ENCODE measurements at places on chromosomes 16 and 17.

GRCh38 chr17:36768394-36768793 lies 167.0 kb downstream of the MRM1 start:
- DNase-seq: no peak

GRCh38 chr17:7729816-7730215 lies 12.3 kb downstream of the DNAH2 start:
- no peak for DNase-seq

- DNase-seq: no peak
Measured at GRCh38 chr16:61721544-61721943, 314.7 kb downstream of the CDH8 start.

DNA sequence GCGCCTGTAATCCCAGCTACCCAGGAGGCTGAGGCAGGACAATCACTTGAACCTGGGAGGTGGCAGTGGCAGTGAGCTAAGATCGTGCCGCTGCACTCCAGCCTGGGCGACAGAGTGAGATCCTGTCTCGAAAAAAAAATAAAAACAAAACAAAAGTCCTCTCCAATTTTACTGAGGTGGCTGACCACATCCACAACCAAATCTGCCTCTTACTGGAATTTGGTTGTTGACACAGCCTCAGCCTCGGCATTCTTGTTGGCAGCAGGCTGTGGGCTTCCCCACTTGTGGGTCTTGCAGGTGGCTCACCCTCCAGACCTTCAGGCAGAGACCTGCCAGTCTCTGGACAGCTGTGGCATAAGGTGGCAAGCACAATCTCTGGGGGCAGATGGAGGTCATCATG lies 15.6 kb downstream of the B4GALNT2 start:
- no peak for DNase-seq

DNA sequence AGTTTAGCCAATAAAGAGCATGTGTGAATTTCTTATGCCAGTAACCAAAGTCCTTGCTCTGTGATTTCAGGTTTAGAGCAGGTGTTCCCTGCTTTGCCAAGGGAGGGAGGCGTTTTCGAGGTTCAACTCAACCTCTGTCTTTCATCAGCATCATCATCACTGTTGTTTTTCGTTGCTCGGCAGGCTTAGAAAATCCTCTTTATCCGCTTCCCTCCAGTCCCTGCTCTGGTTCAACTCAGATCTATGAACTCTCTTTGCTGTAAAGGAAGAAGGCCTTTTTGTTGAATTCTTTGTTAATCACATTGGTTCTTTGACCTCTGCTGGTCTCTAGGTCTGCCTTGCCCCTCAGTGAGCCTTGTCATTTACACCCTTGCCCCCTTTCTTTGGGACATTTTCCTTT lies 243.9 kb upstream of the RBFOX1 start:
- no peak for DNase-seq

- DNase-seq: peak; percentile 65
Measured at GRCh38 chr17:2050300-2051060, 4.4 kb upstream of the HIC1 start.

DNA sequence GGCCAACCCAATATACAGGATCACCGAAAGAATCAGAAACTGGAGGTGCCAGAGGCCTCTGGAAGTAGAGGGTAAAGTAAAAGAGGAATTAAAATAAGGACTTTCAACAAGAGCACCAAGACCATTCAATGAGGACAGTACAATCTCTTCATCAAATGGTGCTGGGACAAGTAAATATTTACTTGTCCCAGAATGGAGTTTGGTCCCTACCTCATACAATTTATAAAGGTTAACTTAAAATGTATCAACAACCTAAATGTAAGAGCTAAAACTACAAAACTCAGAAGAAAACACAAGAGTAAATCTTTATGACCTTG lies 56.5 kb downstream of the USP31 start:
- DNase-seq: no peak

DNA sequence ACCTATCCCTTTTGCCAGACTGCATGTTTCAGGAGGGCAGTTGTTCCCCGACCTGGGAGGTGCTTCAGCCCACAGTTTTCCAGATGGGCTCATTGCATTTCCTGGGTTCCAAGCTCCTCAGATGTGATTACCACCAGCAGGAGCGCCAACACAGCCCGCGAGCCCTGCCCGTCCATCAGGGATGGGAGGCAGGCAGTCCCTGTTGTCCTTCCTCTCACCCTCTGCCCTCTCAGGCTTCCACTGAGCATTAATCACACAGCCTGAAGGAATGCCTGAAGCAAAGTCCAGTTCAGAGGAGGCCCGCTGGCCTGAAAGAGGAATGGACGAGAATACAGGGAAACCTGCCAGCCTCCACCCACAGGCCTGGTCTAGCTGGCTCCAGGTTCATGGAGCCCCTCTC lies 256.3 kb upstream of the SDK2 start:
- no peak for DNase-seq

DNA sequence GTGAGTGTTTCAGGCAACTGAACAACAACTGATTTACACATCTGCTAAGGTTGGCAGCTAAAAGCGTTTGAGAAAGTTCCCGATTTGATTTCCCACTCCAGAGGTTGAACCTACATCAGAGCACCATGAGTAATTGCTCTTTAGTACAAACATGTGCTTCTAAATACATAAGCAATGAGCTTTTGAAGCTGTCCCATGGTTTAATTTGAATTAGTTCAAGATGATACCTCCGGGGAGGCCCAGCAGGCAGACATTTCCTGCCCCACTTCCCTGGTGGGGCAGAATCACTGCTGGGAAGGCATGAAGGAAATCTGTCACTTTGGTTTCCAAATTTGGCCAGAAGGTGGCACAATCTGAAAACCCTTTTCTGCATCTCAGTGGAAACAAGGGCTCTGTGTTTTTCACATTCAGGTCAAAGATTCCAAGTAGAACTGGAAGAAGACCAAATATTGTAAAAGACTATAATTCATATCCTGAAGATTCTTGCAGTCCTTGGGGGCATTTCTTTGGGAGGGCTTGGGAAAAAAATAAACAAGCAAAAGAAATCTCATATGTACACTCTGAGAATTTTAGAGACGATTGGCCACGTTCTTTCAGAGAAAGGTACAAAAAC lies 176.2 kb upstream of the FAM20A start:
- DNase-seq: no peak

- no peak for DNase-seq
Measured at GRCh38 chr17:5506307-5506706, 19.9 kb downstream of the MIS12 start.

GRCh38 chr16:22762486-22762885 lies 51.5 kb upstream of the HS3ST2 start:
- DNase-seq: no peak

DNA sequence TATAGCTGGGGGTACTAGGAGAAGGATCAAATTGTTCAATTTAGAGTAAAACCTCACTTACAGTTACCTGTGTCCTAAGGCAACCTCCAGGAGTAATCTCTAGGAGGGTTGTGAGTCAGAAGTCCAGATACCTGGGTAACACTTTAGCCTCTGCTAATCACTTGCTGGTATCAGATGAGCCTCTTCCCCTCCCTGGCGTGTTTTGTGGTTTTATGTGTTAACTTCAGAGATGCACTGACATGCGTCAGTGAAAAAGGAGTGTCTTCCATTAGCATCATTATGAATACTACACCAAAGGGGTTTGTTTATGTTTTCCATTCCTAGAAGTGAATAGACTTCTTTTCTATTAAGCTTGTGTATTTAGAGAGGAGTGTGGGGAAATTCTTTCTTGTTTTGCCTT lies 208.2 kb downstream of the FTO start:
- DNase-seq: no peak

DNA sequence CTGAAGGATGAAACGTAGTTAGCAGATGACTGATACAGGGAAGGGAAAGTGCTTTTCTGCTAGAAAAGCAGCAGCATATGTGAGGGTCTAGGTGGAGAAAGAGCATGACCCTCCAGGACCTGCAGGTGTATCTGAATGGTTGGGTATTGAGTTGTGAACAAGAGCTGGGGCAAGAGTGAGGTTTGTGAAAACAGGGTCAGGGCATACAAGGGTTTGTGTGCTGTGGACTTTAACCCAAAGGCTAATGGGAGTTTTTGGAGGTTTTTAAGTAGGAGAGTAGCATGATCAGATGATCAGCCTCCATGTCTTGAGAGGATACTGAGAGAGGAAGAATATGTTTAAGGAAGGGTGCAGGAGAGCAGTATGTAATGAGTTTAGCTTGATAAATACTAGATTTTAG lies 6.1 kb upstream of the CMTM1 start:
- no peak for DNase-seq

GRCh38 chr17:36885771-36886377 lies 51.4 kb upstream of the LHX1 start:
- DNase-seq: no peak

DNA sequence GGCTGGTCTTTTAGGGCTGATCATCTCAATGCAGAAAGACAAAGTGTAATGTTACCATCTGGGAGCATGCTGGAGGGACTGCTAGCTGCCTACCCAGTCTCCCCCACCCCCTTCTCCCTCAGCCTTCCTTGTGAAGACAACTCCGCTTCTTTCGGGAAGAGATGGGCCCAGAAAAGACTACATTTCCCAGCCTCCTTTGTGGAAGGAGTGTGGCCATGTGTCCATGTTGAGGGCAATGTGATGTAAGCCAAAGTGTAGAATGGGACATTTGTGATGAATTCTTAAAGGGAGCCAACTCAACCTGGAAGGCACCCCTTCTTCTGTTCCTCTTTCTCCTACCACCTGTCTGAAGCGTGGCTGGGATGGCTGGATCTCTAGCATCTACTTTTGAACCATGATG lies 16.3 kb downstream of the ABCC12 start:
- no peak for DNase-seq

DNA sequence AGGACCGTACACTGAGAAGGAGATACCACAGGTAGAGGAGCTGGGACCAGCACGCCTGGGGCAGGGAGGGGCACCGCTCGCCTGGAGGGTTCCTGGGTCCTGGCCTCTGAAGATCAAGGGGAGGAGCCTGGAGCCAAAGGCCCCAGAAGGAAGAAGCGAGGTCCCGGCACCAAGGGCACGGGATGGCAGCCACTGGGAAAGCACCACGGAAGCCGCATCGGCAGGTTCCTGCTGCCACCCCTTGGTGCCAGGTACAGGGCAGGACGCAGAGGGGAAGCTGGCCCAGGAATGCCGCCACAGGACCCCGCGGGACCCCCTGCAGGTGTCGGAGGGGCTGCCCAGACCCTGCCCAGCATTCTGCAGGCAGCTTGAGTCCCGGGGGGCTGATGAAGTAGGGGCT lies 42.5 kb upstream of the CBFA2T3 start:
- no peak for DNase-seq

DNA sequence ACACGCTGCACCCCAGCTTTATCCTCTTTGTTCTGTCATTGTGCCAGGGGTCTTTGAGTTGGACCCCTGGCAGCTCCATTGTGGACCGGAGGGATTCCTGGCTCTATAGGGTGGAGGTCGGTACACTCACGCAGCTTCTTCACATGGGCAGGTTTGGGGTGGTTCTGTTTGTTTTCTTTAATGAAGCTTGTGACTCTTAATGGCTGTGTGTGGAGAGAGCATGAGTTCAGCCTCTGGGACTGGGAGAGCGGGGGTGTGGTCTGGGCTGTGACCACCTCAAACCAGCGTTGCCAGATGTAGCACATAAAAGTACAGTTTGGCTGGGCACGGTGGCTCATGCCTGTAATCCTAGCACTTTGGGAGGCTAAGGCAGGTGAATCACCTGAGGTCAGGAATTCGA lies 21.2 kb upstream of the NAGLU start:
- DNase-seq: no peak

DNA sequence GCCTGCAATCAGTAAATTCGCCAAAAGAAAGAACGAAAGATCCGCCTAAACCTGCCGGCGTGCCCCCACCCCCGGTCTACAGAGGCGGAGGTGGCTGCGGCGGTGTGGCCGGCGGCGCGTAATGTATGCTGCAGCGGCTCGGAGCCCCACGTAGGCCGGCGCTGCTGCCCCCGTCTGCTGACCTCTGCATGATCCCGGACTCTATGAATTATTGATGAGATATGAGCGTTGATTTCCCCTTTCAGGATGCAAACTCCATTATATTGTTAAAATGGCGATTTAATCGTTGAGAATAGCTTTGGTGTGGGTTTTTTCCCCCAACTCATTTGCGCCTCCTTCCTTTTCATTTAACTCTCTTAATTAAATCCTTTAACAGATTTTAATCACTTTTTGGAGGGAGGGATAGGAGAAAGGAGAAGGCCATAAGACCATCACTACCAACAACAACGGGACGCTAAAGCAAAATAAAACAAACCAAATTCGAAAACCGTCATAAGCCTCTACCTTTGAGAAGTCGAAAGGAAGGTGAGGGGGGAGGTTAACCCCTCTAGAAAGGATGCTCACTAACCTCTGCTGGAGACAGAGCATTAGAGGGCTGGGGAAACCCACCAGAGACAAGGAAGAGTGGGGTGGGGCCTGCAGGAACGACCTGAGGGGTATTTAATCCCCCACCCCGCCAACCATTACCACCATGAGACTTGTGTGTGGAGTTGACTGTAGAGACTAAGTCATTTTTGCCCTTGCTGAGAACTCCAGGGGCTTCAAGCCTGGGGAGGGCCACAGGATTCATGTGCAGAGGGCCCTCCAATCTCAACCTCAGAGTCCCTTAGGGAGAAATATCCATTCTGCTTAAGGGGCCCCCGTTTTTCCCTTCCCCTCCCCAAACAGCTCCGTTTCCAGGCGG lies 3.4 kb downstream of the HOXB3 start:
- no peak for DNase-seq

DNA sequence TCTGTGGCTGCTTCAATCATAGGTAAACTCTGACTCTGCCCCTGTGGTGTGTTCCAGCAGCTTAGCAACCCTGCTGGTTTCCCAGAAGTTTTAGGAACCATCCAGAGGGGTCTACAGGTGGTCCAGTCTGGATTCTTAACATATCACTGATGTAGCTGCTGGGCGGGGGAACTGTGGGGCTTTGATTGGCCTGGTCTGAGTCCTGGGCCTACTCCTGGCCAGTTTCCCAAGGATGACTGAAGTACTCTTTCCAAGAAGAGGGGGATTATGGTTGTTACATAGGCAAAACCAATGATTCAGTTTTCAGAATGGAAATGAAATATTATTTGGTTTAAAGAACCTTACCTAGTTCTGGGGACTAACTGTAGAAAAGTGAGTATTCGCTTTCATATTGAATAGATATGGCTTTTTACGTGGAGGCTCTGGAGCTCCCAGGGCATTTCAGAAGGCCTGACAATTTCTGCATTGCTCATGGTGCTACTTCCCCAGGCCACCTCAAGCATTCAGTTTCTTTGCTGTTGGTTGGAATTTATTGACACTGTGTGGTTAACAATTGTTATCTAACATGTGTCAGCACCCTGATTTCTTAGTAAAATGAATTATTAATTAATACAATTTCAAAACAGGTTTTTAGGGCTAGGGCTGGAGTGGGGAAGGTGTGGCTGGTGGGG lies 38.4 kb downstream of the EPN2 start:
- no peak for DNase-seq

- no peak for DNase-seq
Measured at GRCh38 chr16:72125635-72126428, 32.2 kb downstream of the DHX38 start.

- DNase-seq: no peak
Measured at GRCh38 chr17:50183421-50183994, 17.7 kb downstream of the SGCA start.
